D341Med (cell line): ENCODE measurements at places on chromosomes 1 and 21.
A peak's percentile ranks its signal among the peaks of the same experiment; 100 is the strongest.

DNA sequence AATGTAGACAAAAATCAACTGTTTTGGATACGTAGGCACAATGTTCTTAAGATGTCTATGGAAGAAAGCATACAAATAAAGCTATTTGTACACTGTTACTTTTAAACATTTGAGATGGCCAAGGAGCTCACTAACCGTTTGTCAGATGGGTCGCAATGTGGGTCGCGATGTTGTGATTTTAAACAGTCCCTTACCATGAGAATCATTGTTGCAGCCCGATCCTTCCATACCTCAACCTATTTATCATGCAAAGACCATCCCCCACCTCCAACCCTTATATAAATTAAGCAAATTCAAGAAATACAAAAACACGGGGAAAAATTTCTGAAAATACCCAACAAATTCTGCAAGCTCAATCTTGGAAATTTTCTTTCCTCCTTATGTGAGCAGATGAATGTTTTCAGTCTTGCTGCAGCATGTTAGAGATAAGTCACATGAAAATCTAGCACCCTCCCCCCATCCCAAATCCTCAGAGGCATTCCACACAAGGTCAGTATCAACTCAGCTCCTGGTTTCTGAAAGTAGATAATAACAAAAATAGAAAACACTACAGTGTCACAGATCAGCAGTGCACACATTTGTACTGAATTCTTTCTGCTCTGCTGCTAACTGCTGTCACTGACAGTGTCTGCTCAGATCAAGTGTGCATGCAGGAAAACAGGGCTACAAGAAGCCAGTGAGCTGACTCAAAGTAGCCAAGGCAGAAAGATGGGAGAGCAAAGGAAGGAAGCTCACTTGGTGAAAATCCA, 92.9 kb upstream of the TTC39A start:
- DNase-seq, result no peak

DNA sequence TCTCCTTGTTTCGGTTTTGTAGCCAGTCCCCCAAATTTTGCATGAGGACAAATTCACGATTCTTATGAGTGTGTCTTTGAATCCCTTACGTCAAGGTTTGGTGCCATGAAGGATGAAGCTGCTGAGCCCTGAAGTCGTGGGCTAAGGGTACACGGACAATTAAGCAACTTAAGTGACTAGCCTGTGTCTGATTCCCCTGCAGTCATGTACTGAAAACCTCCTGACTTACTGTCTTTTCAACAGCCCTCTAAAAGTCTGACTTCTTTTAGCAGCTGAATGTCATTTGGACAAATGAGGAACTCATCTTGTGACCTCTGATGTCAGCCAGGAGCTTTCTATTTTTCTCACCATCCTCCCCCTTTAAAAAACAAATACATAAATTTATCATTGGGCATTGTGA, 27.1 kb upstream of the C1orf105 start:
- DNase-seq, result no peak

GRCh38 chr1:114145504-114146151, 8.0 kb downstream of the SYT6 start:
- DNase-seq, result no peak

GRCh38 chr1:13539683-13540082, 25.9 kb upstream of the LRRC38 start:
- no peak for DNase-seq

DNA sequence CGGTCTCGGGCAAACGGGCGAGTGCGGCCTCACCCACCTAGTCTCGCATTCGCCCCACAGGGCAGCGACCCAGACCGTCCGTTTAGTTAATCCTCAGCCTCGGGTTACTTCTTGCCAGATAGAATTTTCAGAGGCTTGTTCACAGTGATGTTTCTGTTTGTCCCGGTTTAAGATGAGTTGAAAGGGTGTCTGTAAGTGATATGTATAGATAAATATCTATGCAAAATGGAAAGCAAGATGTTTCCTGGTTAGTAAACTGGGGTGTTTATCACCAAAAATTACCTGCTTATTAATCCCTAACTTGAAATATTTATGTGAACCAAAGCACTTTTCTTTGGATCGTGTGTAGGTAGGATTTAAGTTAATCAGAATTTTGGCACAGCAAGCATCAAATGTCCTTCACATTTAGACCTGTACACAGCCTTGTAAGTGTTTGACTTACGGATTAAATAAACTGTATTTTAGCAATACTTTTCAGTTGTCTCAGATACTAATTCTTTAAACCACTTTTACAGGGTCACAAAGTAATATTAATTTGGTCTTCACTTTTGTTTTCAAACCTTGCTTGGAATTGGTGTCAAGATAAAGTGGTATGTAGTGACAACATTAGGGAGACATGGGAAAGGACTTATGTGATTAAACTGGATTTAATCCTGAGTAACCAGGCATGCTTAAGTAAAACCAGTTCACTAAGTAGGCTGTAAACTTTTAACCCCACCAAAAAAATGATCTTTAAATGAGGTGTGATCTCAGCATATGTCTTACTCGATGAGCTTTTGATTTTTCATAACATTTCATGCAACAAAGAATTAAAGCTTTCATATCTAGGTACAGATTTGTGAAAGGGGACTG, 914 bp downstream of the ZNF326 start:
- no peak for DNase-seq

DNA sequence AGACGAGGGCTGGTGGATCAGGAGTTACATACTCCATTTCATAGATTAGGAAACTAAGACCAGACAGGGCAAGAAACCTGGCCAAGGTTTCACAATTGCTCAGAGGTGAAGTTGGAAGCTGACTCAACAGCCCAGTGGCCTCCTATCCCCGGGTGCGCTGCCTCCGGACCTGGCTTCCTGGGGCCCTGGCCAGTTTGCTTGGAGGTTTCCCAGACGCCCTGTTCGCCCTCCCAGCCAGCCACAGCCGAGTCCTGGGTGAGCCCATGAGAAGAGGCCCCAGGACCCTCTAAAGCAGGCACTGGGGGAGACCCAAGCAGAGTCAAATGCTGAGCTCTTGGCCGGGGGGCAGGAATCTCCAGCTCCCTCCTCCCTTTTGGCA, 180.1 kb downstream of the ZBTB18 start:
- DNase-seq, result no peak

DNA sequence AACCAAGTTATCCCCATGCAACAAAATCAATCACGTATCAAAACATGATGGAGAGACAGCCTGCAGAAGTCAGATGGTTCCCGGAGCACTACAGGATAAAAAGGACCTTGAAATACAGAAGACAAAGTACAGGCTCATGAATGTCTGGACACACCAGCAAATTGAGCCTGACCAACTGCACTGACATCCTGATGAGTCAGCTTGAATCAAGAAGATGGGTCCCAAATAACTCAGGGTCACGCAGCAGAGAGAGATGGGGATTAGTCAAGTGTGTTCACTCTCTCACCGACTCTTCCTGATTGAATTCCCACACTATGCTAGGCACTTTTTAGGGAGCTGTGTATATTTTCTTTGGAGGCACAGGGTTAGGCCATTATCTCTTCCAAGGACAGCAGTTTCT, 71.1 kb upstream of the DIRAS3 start:
- DNase-seq, result no peak

GRCh38 chr1:78840453-78841271, 165.9 kb downstream of the ADGRL4 start:
- DNase-seq, result no peak

DNA sequence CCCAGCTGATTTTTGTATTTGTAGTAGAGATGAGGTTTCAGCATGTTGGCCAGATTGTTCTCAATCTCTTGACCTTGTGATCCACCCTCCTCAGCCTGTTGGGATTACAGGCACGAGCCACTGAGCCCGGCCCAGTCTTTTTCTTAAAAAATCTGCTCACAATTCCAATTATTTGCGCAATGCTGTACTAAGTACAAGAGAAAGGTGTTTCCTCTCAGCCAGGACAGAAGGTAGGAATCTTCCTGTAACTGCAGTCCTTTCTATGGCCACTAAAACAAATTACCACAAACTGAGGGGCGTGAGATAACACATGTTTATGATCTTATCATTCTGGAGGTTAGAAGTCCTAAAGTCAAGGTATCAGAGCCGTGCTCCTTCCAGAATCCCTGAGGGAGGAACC, 6.9 kb upstream of the CBR3 start:
- DNase-seq, result no peak

DNA sequence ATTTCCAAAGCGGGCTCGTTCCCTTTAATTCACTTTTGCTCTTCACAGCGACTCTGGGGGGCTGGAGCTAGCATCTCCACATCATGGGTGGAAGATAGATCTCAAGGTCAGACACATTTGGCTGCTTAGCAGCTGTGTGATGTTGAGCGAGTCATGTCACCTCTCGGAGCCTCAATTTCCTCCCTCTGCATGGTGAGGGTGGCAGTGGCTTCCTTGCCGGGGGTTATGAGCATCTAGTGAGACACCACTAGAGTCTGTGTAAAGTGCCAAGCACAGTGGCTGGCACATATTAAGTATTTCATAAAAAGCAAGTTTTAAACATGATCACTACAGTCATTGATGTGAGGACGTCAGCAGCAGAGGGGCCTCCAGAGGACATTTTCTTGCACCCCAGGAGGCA, 16.9 kb upstream of the ECE1 start:
- DNase-seq, result no peak

DNA sequence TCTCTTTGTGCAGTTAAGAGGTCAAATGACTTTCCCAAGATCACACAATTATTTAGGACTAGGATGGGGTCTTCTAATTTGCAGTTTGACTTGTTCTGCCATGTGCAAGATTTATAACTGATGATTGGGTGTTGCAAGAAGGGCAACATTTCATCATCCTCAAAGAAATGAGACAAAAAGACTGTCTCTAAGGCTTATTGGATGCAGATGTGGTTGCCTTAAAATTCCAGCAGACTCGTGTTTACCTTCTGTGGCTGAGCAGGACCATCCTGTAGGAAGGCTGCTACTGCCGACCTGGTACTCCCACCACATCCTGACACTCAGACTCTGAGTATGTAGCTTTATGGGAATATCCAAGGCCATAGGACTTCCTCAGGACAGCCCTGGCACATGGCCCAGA, 99.9 kb upstream of the SGIP1 start:
- DNase-seq, result no peak

DNA sequence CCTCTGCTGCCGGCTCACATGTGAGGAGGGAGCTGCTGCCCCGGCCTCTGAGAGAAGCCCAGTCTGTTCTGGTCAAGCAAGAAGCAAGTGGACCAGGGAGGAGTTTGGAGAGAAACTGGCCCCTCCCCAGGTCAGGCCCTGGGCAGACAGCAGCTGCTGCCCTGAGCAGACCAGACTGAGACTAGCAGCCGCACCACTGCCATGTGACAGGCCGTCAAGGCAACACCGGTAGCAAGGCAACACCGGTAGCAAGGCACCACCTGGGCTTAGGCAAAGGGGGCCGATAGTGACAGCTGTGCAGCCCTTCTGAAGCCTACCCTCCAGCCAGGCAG, 50.3 kb downstream of the ARHGEF16 start:
- DNase-seq, result no peak

DNA sequence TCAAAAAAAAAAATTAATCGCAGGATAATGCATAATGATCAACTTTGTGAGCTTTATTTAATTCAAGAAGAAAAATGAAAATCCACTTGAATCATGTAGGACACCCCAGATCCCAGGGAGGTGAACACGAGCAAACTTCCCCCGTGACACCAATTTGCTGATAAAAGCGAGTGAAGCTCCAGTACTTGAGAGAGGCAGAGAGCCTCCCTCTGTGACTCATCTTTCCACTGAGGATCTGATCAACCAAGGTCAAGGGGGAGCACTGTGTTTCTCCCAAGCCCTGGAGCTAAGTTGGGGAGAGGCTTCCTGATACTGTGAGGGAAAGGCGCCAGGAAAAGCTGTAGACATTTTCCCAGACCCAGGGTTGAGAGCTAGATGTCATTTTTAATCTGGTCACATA, 160.9 kb downstream of the SLC44A5 start:
- no peak for DNase-seq

GRCh38 chr1:222225316-222225691, 322.6 kb downstream of the HHIPL2 start:
- no peak for DNase-seq

DNA sequence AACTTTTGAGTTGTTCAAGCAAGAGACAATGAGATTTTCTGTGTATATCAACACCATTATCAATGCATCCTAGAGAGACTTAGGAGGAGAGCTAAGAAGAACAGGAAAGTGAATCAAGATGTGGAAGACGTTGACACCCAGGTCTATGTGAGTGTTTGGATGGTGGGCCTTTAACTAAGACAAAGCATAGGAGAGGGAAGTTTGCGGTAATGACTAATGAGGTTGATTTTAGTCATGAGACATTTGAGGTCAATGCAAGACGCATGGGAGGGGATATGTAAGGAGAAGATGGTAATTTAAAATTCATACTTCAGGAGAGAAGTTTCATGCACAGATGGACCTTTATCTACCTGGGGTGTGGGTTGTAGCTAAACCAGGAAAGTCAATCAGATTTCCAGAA, 269.6 kb downstream of the VAV3 start:
- no peak for DNase-seq

DNA sequence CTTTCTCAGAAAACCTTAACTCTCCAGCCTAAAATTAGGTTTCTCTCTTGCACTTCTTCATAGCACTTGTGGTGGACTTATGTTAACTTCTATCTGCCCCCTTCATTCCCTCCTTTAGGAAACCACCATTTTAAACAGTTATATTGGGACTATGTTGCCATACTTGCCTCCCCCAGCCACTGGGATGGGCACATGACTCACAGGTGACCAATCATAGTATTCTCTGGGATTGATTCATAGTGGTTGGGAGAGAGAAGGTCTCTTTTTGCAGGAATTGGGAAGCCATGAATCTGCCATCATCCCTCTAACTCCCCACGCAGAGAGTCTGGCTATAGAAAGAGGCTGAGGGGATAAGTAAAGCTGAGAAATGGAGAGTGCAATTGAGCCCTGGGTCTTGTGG, 50.4 kb upstream of the NRDC start:
- no peak for DNase-seq

GRCh38 chr1:95127380-95127779, 10.2 kb downstream of the TLCD4 start:
- no peak for DNase-seq

- DNase-seq, result no peak
Measured at GRCh38 chr1:107710005-107710404, 255.0 kb downstream of the VAV3 start.

- no peak for DNase-seq
Measured at GRCh38 chr1:12296623-12297022, 66.8 kb downstream of the VPS13D start.

GRCh38 chr1:201530741-201531531, 8.0 kb upstream of the NAV1 start:
- peak; percentile 84 for DNase-seq

GRCh38 chr1:232611834-232612233, 18.1 kb downstream of the SIPA1L2 start:
- DNase-seq, result no peak

- DNase-seq, result no peak
Measured at GRCh38 chr1:69246710-69247109, 321.0 kb upstream of the LRRC7 start.

GRCh38 chr1:147434921-147435320, 106.4 kb upstream of the BCL9 start:
- DNase-seq, result peak; percentile 39

- DNase-seq, result no peak
Measured at GRCh38 chr1:95168761-95169351, 51.7 kb downstream of the TLCD4 start.

DNA sequence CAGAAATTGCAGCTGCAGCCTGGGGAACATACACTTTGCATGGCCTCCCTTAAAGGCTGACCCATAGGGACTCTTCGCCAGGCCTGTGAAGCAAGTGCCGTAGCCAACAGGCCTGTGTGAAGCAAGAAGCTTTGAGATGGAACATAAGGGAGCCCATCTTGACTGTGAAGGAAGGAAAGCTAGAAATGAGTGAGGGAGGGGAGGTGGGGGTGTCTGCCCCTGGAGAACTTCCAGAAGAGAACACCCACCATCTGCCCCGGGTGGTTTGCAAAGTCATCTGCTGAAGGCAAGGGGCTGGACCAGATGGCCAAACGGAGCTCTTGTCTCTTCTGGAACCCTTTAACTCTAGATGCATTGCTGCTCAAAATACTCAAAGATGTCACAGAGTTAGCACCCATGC, 103.3 kb upstream of the GRIK3 start:
- no peak for DNase-seq
